Naive thymus-derived CD4-positive, alpha-beta T cell (primary cell): ENCODE measurements at places on chromosomes 1 and 21. TPM values are rescaled to one million over a fixed set of nuclear protein-coding genes. Genes with fewer than 3 reads are reported as not detected.
A peak's percentile ranks its signal among the peaks of the same experiment; 100 is the strongest.

DNA sequence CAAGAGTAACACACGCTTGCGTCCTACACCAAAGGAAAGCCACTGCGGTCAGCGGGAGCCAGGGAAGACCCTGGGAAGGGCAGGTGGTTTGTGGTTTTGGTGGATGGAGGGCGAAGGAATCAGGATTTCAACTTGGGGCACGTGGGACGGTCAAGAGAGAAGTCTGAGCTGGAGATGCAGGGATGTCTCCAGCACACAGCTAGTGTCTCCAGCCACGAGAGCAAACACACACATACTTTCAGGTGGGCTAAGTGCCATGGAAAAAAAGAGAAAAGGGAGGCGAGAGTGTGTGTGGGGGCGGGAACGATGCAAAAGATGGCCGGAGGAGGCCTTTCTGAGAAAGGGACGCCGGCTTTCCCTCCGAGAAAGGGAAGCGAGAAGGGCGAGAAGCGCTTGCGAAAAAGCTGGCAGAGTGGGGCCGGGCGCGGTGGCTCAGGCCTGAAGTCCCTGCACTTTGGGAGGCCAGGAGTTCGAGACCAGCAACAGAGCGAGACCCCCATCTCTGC is 1.4 kb upstream of the SRRM1 start:
- DNase-seq = no peak

DNA sequence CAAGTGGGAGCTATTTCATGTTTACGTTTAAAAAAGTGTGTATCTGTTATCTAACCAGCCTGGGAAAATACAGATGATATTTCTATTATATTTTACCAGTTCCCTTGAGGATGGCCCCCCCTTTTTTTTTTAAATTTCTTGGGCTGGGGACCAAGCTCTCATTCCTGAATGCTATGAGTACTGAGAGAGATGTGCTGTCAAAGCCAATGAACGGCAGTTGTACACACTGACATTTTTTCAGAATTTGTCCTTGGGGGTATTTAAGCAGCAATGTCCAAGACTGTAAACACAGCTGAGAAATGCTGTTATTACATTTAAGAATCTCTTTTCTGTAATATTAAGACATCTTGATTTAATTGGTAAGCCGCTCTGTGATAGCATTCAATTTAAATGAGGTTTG is 177.9 kb downstream of the ST6GALNAC3 start:
- no peak for DNase-seq

DNA sequence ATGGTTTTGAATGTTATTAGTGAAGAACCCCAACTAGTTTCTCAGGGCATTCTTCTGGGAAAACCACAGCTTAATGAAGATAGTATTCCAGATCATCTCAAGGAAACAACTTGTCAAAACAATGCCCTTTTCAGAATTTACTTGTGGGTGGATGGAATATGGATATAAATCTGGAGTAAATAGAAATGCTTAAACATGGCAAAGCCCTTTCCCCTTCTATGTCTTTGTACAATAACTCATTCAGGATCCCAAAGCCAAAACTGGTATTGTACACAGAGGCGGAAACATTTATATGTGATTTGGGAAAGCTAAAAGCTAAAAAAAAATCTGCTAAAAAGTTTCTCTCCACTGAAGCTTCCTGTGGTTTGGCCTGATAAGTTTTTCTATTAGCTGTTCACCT is 55.5 kb upstream of the RGS5 start:
- no peak for DNase-seq

Gene CPTP
- 17.7 TPM for polyA plus RNA-seq

Gene OLFML2B
- 0.07 TPM for polyA plus RNA-seq

Gene HES3
- polyA plus RNA-seq = not detected

GRCh38 chr1:32981003-32981901 is 16.6 kb upstream of the RNF19B start:
- no peak for DNase-seq

GRCh38 chr1:162397943-162398560 is 13.9 kb downstream of the SH2D1B start:
- DNase-seq = no peak

- DNase-seq = peak; percentile 50
Observed at GRCh38 chr1:236868625-236869467, 73.8 kb downstream of the MTR start.

DNA sequence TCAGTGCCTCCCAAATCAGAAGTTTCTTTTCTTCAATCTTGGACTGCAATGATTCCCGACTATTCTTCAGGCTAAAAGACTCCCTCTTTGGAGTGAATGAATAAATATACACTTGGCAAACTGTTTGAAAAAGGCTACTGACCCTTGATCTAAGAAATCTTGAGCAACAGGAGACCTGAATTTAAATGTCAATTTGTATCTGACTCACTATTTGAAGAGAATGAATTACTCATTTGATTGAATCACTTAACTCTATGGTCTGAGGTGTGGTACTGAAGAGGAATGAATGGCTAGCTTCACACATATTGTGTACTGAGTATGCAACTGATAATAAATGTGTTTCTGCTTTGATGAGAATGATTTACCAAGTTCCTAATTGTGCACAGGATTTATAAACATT is 4.6 kb upstream of the SMG7 start:
- DNase-seq = no peak

- DNase-seq = no peak
Observed at GRCh38 chr1:86616871-86617270, 70.0 kb downstream of the CLCA4 start.

DNA sequence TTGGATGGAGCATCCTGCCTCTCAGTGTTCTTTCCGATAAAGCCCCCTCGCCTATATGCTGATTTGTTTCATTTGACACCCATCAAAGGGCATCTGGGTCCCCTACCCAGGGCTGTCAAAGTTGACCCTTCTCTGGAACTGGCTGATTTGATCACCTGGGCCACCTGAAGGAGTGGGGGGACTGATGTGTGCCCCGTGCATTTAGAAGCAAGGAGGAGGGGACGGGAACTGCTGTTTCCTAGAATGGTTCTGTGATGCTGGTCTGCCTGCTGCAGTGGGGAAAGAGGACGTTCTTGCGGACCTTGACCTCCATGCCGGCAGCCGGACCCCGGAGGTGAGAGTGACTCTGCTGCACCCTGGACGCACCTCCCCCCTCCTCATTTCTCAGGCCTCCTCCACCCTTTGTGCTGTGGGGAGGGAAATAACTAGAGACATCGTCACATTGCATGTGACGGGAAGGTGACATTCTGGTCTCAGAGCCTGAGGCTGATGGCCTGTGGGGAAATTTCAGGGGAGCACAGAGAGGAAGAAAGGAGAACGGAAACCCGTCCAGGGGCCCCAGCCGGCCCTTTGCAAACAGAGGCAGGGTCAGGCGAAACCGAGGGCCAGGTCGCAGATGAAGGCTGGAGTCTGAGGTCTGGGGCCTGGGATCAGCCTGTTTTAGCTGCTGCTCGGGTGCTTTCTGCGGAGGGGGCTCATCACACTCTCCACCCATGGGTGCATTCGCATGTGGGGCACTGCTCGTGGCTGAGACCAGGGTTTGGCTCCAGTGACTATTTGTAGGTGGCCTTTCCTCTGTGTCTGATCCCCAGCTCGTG is 25.7 kb downstream of the CRYAA start:
- DNase-seq = no peak

Gene C8B
- not detected for polyA plus RNA-seq

- DNase-seq = no peak
Observed at GRCh38 chr1:90133133-90133532, 138.2 kb downstream of the ZNF326 start.
